NCI-H526 (cell line): ENCODE measurements at places on chromosomes 11 and 22.

- no peak for DNase-seq
Observed at GRCh38 chr11:78231962-78232501, 43.3 kb downstream of the USP35 start.

DNA sequence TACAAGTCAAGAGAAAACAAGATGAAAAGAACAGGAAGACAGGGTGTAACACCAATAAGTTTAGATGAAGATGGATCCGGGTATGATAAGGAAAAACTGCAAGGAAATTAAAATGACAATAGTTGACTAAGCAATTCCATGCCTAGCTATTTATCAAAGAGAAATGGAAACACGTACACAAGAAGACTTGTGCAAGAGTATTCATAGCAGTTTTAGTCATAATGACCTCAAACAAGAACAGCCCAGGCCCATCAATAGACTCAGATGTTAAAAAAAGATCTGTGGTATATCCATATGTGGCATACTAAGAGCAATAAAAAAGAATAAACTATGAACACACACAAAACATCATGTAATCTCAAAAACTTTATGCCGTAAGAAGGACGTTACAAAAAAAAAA, 33.2 kb downstream of the SLC5A12 start:
- DNase-seq, result no peak

DNA sequence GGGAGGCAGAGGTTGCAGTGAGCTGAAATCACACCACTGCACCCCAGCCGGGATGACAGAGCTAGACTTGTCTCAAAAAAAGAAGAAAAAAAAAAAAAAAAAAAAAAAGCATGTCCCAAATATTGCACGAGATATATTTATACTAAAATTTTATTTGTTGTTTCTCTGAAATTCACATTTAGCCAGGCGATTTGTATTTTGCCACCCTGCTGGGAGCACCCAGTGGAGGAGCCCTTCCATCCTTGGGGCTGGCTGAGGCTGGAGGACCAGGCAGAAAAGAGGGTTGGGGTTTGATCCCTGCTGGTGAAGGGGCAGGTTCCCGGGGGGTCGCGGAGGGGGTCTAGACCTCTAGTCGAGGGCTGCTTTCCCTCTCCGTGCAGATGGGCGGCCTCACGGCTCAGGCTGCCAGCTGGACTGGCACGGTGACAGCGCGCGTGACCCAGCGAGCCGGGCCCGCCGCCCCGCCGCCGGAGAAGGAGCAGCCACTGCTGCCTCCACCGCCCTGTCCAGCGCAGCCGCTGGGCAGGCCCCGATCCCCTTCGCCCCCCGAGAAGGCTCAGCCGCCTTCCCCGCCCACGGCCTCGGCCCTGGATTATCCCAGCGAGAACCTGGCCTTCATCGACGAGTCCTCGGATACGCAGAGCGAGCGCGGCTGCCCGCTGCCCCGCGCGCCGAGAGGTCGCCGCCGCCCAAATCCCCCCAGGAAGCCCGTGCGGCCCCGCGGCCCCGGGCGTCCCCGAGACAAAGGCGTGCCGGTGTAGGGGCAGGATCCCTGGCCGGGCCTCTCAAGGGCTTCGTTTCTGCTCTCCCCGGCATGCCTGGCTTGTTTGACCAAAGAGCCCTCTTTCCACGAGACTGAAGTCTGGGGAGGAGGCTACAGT, 952 bp upstream of the CATSPERZ start:
- no peak for DNase-seq

- DNase-seq, result no peak
Observed at GRCh38 chr11:132318421-132319157, 948.2 kb downstream of the NTM start.

- DNase-seq, result no peak
Observed at GRCh38 chr22:23363683-23364082, 183.4 kb downstream of the BCR start.
